ENCODE measurements at places on chromosomes 7 and 10. TPM values are rescaled to one million over a fixed set of nuclear protein-coding genes. Genes with fewer than 3 reads are reported as not detected.
A peak's percentile ranks its signal among the peaks of the same experiment; 100 is the strongest.

GRCh38 chr7:30038196-30038980 is 10.2 kb downstream of the PLEKHA8 start:
- DNase-seq = no peak

DNA sequence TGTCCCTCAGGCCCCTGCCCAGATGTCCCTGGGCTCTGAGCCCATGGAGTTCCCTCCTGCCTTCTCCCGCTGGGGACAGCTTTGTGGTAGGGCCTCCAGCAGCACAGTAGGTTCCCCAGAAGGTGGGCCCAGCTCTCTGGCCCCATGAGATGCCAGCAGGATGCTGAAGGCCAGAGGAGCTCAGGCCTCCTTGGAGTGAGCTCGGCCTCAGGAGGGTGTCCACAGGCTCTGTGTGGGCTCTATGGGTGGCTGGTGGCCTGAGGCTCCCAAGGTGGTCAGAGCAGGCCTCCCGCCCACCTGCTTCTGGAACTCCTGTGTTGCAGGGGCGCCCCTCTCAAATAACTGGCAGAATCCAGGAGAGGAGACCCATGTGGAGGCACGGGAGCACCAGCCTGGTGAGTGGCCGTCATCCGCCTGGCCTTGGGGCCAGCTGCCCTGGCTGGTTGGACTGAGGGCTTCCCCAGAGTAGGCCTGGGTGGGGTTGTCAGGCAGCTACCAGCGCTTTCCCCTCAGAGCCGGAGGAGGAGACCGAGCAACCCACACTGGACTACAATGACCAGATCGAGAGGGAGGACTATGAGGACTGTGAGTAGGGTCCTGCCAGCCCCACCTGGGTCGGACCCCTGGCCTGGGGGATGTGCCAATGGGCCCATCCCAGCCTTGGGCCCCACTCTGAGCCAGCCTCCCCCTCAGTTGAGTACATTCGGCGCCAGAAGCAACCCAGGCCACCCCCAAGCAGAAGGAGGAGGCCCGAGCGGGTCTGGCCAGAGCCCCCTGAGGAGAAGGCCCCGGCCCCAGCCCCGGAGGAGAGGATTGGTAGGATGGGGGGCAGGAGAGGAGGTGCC is 3.2 kb downstream of the AEBP1 start:
- no peak for DNase-seq

DNA sequence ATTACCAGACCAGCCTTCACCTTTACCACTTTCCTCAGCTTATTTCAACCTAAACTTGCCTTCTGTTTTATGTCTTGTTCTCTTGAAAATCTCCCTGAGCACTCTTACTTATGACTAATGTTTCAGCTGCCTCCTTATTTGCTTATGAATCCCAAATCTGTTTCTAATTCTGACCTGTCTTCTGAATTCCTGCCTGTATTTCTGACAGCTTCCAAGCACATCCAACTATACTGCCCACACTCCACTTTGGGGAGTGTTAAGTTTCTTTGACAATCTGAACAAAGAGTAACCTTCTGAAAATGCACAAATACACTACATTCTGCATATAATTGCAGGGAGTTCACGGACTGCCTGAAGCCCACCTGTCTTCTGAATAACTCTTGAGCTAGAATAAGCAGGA is 48.7 kb downstream of the ARMC3 start:
- DNase-seq = no peak

GRCh38 chr10:31602541-31603234 is 283.7 kb downstream of the ZEB1 start:
- DNase-seq = peak; percentile 94

DNA sequence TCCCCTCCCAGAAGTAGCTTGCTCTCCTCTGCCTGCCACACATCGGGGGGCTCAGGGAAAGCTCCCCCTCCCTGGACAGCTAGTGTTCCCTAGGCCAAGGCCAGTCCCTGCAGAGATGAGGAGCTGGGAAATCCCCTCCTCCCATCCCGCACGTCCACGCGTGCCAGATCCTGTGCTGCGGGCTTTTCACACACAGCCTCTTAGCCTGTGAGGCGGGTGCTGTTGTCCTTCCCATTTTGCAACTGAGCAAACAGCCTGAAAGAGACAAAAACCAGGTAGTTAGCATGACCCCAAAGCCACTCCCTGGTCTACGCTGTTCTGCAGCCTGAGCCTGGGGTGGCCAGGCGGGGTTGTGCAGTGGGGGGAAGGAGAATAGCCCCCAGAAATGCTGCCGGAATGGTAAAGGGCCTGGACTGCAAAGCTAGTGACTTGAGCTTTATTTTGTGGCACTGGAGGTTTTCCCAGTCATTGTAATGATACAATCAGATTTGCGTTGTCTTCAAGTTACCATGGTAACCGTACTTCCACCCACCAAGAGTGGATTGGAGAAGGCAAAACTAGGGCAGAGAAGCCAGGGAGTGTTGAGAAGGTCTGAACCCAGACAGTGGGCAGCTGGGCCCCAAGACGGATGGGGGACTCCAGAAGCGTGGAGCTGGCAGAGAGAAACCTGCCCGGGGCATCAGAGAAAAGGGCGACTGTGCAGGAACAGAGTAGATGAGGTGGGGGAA is 98.6 kb upstream of the KCTD7 start:
- DNase-seq = no peak

DNA sequence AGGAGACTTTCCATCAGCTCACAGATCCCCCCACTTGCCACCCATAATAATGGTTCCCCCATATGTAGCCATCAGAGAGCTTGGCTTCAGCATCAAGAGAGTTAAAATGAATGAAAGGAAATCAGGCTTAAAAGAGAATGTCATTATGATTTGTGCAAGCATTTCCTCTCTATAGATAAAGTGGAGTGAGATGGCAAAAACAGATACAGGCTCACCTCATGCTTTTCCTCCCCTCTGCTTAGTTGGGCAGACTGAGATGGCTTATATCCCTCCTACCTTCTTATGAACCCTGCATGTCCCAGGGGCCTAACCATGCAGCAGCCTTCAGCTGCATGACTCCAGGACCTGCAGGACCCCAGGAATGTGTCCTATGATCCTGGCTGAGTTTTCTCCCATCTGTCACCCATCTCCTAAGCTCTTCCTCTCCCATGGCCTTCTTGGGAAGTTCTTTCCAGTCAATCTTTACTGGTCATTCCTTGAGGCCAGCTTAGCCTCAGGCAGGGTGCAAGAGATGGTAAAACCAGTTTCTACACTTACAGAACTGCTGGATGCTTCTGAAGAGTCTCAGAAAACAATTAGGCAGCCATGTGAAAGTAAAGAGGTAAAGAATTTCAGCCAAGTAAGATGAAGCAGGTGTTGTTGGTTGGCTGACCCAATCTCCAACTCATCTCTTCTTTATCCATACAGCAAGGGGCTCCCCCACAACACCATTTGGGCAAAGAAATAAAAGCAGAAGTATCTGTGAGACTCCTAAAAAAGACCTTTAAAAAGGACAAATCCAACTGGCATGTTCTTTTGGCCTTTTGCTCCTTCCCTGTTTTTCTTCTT is 159.7 kb downstream of the RTKN2 start:
- DNase-seq = no peak

- DNase-seq = no peak
Observed at GRCh38 chr10:37684765-37685164, 172.6 kb downstream of the ZNF248 start.

DNA sequence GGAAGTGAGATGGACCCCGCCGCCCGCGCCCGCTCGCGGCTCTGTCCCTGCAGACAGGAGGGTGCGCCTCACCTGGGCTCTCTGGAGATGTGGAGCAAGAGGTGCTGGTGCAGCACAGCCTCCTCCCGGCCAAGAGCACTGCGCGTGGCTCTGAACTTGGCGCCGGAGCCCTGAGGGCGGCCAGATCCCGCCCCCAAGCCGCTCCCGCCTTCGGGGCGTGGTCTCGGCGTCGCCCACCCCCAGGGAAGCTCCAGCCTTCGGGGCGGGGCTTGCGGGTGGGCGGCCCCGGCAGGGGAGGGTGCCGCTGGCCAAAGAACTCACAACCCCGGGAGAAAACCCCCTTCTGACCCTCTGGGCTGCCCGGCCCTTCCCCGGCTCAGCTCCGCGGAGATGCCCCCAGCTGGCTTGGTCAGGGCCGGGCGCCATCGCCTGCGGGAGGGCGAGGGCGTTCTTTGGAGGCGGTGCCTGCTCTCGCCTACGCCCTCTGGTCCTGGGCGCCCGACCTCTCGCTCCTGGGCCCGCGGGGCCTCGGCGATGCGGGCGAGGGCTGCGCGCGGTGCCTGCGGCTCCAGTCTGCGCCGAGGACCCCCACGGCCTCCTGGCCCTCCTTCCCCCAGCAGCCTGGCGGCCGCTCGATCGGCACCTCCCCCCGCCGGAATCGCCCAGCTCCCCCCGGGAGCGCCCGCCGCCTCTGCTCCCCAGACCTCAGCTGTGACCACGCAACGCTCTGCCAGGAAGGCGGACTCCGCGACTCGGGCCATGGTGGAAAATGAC is at the start of gene ZNF488:
ZNF488 (minus strand) TSS at position 146 of the 774 bp plus-strand sequence. CDS start 15,464 bp downstream, outside the sequence.
- peak; percentile 84 for DNase-seq

DNA sequence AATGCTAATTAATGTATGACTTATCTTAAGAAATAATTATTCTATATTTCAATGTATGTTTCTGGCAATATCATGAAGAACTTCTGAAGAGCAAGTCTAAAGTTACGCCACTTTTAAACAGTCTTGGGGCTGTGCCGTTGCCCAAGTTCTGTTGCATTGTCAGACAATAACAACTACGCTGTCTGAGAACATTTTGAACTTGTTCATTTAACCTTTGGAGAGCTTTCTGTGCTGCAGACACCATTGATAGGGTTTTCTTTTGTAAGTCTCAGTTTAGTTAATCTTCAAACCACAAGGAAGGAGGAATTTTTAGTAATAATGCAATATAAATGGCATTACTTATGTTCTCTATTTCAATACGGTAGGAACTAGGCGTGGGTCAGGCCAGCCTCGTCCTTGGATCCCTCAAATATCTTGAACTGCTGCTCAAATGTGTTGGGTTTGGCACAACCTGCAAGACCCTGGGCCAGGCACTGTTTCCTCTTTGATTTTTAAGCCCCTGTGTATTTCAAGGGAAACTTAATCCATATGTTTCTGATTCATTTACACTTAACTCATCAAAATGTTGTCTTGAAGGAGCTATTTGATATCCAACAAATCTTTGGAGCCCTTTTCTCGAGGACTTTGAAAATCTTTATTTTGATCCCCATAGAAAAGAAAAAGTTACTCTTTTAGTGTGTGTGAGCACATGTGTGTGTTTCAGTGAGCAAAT is 215.5 kb downstream of the INHBA start:
- peak; percentile 19 for DNase-seq

DNA sequence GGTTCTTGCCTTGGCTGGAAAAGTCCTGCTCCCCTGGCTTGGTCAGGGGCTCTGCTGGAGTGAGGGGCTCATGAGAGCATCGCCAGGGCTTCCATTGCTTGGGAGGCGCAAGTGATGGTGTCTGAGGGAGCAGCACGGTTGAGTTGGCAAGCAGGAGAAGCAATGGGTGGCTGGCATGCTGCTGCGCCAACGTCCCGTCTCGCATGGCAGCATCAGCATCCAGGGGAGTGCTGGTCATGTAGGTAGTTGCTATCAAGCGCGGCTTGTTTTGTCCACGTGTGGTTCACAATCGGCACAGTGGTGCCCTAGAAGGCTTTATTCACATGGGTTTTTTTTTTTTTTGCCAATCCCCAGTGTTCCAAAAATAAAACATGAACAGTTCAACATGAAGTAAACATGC is 3.8 kb downstream of the PYROXD2 start:
- no peak for DNase-seq

DNA sequence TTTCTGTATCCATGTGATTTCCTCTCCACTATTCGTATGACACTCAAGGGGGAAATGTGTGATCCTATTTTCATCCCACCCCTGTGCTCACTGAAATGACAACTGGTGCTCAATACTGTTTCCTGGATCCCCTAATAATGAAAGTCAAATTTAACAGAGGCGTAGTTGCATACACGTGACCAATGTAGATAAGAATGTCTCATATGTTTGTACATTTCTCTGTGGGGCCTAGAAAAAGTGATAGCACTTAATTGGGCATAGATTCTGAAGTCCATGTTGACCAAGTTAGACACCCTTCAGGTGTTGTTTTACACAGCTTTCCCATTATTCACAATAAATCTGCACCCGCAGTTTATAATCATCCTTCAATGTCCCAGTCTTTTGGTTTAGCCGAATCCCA is 59.1 kb downstream of the JAZF1 start:
- no peak for DNase-seq

DNA sequence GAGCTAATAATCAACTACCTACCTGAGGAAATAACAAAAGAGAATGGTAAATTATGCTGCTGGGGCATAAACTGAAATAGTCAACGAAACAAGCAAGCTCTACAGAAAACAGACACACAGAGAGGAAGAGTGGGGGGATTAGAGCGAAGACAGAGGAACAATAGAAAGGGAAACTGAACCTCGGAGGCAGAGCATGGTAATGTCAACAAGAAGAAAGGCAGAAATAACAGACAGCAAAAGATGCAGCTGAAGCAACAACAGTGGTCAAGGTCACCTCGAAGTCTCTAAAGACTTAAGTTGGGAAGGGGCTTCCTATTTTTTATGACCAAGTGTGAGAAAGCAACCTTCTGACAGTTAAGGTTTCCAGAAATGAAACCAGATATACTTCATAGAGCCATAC is 177.0 kb downstream of the ZNF438 start:
- DNase-seq = no peak

DNA sequence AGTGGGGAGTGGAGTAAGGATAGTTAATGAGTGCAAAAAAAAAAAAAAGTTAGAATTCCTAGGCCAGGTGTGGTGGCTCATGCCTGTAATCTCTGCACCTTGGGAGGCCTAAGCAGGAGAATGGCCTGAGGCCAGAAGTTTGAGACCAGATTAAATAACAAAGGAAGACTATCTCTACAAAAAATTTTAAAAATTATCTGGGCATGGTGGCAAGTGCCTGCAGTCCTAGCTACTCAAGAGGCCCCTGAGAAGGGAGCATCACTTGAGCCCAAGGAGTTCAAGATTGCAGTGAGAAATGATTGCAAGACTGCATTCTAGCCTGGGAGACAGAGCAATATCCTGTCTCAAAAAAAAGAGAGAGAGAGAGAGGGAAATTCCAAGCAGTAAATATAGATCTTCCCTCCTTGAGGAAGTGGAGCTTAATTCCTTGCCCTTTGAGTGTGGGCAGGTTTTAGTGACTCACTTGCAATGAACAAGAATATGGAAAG is 19.5 kb upstream of the CSTF2T start:
- DNase-seq = no peak

DNA sequence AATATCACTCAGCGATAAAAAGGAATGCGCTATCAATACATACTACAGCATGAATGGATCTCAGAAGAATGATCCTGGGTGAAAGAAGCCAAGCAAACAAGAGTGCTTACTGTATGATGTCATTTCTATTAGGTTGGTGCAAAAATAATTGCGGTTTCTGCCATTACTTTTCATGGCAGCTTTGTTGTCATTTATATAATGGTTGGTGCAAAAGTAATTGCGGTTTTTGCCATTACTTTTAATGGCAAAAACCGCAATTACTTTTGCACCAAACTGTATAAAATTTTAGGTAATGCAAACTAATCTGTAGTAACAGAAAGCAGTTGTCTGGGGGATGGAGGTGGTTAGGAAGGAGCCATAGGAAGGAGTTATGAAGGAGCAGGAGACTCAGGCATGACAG is 318.3 kb upstream of the ZMIZ1 start:
- no peak for DNase-seq

- peak; percentile 82 for DNase-seq
Observed at GRCh38 chr7:149883452-149883861, 9.7 kb downstream of the ATP6V0E2 start.

GRCh38 chr10:109820620-109821405 is 102.5 kb downstream of the XPNPEP1 start:
- DNase-seq = no peak

- DNase-seq = peak; percentile 32
Observed at GRCh38 chr10:11255796-11256444, 238.2 kb downstream of the CELF2 start.

Gene CYP3A7
- not detected for total RNA-seq

Gene OR9A2
- 3.5 TPM for total RNA-seq

Gene PCDH15
- 2.8 TPM for total RNA-seq

Gene BTAF1
- total RNA-seq = 81.8 TPM

Gene RASA4B
- total RNA-seq = 11.5 TPM

Gene NUTM2A
- 6.1 TPM for total RNA-seq

Gene CDC14C
- total RNA-seq = 4.7 TPM

Gene LRRC17
- 5.8 TPM for total RNA-seq
